ENCODE measurements at places on chromosomes 3 and 15.

- DNase-seq: no peak
Observed at GRCh38 chr3:5309171-5309570, 121.7 kb downstream of the EDEM1 start.

DNA sequence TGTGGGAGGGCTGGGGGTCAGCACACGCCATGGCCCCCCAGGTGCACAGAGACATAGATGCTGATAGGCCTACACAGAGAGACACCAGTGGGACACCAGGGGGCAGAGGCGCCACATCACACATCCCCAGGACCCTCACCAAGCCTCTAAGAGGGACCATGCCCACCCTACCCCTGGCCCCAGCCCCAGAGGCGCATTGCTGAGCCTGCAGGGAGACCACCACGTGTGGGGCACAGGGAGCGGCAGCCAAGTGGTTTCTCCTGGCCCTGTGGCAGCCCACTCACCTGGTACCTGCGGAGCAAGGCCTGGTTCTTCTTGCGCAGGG is 1.2 kb downstream of the CCDC9B start:
- DNase-seq: no peak

GRCh38 chr3:1326546-1326945 is 233.7 kb downstream of the CNTN6 start:
- DNase-seq: no peak

- no peak for DNase-seq
Observed at GRCh38 chr3:183252118-183252782, 803 bp upstream of the B3GNT5 start.

DNA sequence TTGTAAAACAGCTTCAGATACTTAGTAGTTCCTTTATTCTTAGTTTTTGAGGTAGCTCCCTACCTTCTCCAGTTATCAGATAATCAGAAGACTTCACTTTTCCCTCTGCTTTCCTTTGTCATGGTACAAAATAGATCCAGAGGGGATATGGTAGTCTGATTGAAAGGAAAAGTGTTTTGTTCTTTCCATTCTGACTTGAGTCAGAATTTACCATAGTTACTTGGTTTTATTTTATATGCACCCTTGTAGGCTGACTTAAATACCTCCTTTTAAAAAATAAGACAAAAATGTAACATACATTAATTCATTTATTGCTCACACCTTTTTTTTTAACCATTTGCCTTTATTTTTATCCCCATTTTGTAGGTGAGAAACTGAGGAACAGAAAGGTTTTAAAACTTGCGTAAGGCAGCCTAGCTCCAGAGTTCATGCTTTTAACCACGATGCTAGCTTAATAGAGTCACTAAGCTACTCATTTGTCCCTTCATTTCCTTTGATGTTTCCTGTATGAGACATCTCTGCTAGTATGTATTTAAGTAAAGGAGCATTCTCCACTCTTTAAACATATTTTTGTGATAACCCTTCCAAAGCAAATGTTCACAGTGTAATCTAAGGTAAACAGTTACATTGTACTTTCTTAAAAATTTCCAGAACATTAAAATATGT is 187.5 kb downstream of the KLHL25 start:
- no peak for DNase-seq

DNA sequence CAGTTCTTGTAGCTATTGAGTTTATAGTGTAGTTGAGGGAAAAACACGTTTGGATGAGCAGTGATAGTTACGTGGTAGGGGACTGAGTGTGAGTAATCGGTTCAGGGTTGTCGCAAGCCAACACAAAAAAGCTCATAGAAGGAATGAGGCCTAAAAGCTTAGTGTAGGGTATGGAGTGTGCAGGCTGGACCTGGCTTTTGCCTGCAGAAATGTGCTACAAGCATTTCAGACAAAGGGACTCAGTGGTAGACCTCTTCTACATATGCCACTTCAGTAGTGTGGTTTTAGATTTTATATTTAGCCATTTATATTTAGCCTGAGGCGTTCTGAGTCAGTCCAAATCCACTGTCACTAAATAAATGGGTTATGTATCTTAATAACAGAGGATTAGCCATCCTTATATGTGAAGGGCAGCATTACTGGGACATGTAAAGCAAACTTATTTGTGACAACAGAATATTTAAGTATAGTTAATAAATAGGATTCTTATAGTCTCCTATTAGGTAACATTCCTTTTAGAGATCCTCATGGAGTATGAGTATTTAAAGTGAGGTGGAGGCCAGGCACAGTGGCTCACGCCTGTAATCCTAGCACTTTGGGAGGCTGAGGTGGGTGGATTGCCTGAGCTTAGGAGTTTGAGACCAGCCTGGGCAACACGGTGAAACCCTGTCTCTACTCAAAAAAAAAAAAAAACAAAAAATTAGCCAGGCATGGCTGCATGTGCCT is 21.8 kb downstream of the ATP2C1 start:
- DNase-seq: no peak

DNA sequence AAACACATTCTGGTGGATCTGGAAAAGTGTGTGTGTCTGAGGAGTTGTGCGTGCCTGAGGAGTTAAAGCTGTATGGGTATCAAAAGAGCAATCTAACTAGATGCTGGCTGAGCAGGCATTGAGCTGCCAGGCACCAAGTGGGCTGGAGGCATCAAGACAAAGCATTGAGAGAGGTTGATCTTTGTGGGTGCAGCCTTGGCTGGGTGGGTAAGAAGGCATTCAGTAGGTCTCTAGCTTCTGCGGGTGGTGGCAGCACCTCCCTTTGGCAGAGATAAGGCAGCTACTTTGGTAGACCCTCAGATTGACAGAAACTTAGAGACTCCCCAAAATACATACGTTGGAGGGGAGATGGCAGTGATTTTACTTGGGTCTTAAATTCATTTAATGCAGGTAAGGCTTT is 15.8 kb upstream of the TMEM212 start:
- DNase-seq: no peak

DNA sequence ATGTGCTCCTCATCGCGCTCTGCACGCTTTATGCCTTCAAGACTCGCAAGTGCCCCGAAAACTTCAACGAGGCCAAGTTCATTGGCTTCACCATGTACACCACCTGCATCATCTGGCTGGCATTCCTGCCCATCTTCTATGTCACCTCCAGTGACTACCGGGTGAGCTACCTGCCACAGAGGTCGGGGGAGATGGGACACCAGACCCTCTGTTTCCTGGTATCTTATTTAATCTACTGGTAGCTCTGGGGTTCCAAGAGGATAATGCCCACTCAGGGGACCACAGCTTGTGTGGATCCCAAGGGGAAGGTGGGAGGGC is 9.1 kb downstream of the GRM2 start:
- DNase-seq: no peak

GRCh38 chr3:78455166-78455565 is 1312.6 kb downstream of the ROBO1 start:
- DNase-seq: no peak

All from H9 (cell line).